Islet precursor cell (in vitro differentiated cells): ENCODE measurements at places on chromosomes 6 and 20.
A peak's percentile ranks its signal among the peaks of the same experiment; 100 is the strongest.

DNA sequence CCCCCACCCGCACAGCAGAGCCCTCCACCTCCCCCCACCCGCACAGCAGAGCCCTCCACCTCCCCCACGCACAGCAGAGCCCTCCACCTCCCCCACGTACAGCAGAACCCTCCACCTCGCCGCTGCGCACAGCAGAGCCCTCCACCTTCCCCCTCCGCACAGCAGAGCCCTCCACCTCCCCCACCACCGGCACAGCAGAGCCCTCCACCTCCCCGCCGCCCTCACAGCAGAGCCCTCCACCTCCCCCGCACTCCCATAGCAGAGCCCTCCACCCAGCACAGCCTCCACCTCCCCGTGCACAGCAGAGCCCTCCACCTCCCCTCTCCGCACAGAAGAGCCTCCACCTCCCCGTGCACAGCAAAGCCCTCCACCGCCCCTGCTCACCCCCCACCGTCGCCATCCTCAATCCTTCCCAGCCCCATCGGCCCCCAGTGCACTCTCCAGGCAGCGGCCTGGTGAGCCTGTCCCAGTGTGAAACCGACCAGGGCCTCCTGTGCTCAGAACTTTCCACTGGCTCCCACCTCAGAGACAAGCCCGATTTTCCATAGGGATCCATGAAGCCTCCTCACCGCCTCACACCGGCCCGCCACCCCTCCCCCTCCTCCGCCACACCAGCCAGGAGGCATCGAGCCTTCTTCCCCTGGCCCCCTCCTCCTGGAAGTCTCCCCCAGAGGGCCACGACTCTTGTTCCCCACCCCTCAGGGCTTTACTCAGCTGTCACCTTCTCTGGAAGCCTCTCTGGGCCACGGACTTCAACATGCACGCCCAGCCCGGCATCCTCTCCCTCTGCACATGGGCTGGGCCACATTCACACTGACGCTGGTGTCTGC lies 347.1 kb downstream of the ZFAND3 start:
- DNase-seq: no peak

- DNase-seq: no peak
These were observed 36.5 kb downstream of the TAB2 start for GRCh38 chr6:149354009-149354408.

GRCh38 chr6:42138630-42139619 lies 3.5 kb downstream of the C6orf132 start:
- no peak for DNase-seq

DNA sequence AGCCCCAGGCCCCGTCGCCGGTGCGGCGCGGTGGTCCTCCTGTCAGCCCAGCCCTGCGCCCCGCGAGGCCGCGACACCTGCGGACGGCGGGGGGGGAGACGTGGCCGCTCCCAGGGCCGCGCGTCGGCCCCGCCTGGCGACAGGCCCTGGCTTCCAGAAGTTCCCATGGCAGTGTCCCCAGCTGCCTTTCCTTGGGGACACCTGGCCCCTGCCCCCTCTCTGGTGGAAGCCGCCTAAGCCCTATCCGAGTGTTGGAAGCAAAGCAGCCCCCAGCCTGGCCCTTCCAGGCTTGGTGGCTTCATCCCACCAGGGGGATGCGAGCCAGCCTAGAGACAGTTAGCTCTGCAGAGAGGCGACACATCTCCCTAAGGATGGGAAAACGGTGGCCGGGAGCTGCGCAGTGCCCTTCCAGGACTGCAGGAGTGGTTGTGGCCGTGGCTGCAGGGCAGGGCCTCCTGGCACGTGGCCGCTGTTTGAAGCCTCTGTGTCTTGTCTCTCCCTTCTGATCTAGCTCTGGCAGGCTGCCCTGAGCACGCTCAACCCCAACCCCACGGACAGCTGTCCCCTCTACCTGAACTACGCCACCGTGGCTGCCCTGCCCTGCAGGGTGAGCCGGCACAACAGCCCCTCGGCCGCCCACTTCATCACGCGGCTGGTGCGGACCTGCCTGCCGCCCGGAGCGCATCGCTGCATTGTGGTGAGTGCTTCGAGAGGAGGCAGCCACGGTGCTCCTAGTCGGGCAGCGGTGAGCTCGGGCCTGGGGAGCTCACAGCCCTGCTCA lies 816 bp downstream of the NPEPL1 start:
- DNase-seq: peak; percentile 60

GRCh38 chr6:71558974-71559373 lies 270.4 kb downstream of the OGFRL1 start:
- DNase-seq: no peak

- no peak for DNase-seq
These were observed 93.1 kb upstream of the PMEPA1 start for GRCh38 chr20:57802765-57803507.

GRCh38 chr6:41781366-41781730 lies 766 bp downstream of the PRICKLE4 start:
- no peak for DNase-seq

GRCh38 chr6:21382821-21383449 lies 210.6 kb upstream of the SOX4 start:
- DNase-seq: peak; percentile 32

DNA sequence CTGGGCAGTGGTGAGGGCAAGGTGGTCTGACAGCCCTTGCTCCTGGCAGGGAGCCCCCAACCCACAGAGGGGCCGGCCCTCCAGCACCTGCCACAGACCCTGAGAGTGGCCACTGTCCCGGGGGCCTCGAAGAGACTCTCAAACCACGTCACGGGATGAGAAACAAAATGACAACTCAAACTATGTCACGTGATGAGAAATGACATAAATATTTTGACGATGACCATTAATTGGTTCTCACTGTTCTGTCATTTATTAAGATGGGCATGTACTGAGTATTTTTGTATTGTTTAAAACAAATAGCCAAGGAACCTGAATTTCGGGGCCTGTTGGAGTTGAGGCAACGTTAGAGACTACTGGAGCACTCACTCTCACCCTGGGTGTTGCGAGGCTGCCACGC lies 135.5 kb downstream of the WDR27 start:
- peak; percentile 14 for DNase-seq

- peak; percentile 96 for DNase-seq
These were observed 62.3 kb downstream of the PAX1 start for GRCh38 chr20:21767739-21768223.

DNA sequence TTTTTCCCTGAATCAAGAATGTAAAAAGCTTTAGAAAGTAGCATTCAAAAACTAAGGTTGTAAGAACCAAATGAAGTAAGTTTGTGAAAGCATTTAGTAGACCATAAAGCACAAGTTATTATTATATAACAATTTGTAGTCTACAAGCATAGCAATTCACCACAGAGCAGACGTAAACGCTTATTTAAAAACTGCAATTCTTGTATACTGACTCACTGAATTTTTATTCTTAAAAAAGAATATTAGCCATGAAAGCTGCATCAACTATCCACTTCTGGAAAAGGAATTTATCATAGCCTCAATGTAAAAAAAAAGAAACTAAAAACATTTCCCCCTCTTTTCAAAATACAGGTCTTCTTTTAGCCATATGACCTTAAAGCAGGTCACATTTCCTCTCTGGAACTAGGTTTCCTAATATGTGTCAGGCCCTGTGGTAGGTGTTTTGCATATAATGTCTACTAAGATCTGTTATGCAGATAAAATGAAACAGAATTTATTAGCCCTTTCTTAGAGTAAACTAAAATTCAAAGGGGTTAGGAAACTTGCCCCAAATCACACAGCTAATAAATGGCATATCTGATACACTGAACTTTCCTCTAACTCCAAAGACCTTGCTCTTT lies 2.1 kb downstream of the MAP3K7 start:
- DNase-seq: no peak

DNA sequence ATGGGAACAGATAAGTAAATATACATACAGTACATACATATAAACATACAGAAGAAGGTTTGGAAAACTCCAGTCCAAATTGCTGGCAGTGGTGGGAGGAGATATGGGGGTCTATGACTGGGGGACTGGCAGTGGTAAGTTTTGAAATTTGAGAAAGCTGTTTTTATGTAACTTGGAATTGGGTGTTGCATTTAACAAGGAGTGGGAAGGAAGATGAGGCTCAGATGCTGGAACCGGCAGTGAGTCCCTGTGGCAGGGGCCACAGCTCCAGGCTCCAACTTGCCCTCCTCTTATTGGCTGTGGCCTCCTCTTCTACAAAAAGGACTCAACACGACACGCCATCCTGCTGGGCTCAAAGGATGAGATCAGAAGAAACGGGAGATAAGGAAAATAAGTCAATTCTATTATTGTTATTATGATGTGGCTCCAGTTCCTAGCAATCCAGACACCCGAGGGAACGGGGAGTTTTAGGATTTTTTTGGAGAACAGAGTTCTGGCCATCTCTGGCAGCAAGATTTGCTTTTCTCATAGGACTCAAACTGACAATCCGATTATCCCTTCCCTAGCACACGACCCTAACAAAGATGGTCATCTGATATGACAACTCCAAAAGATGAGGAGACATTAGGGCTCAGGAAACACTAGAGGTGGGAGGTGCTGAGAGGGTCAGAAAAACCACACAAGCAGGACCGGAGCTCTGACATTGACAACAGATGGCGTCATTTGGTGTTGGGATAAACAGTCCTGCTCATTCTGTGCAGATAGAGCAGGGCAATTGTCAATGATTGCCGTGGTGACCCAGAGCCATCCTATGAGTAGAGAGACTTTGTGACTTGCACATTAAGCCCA lies 6.0 kb upstream of the TGM2 start:
- DNase-seq: peak; percentile 67

DNA sequence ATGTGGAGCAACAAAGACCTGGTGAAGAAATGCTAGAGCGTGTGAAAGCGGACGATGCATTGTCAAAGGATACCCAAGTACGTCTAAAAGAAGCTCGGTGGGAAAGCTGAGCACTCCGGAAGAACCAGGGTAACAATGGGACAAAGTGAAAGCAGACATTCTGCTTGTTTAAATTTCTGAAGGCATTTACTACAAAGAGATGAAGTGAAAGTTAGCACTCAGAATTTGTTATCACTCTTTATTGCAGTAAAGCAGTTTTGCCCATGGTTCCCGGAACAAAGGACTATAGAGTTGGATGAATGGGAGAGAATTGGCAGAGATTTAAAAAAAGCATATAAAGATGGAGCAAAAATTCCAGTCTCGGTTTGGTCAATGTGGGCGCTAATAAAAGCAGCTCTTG lies 12.8 kb upstream of the IRAK1BP1 start:
- DNase-seq: no peak

- DNase-seq: no peak
These were observed 65.7 kb downstream of the PYGB start for GRCh38 chr20:25313593-25313992.

GRCh38 chr20:4633780-4634179 lies 87.9 kb upstream of the PRND start:
- DNase-seq: no peak

GRCh38 chr6:123117145-123117908 lies 121.3 kb downstream of the CLVS2 start:
- no peak for DNase-seq

DNA sequence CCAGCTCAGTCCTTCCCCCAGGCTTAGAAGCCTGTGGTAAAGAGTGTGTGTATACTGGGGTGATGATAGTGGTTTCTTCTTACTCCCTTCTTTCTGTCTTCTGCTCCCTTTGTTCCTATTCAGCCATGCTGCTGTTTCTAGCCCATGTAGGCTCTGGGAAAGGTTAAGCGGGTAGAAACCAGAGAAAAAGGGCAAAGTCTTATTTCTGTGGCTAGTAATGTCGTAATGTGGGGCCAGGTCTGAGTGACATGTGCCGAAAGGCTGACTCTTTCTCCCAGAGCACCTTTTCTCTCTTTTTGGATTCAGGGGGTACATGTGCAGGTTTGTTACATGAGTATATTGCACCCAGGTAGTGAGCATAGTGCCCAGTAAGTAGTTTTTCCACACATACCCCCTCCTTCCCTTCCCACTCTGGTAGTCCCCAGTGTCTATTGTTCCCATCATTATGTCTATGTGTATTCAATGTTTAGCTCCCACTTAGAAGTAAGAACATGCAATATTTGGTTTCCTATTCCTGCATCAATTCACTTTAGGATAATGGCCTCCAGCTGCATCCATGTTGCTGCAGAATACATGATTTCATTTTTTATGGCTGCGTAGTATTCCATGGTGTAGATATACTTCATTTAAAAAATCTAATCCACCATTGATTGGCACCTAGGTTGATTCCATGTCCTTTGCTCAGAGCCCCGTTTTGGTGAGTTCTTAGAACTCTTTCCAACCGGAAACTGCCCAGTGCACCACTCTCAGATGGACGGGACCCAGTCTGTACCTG lies 74.3 kb downstream of the EFHC1 start:
- no peak for DNase-seq

- no peak for DNase-seq
These were observed 72.1 kb downstream of the PERP start for GRCh38 chr6:138035070-138035469.

- DNase-seq: no peak
These were observed 6.4 kb upstream of the LY86 start for GRCh38 chr6:6582131-6582530.

GRCh38 chr20:3084986-3085360 lies 449 bp upstream of the AVP start:
- DNase-seq: no peak

- no peak for DNase-seq
These were observed 154.0 kb downstream of the THBS2 start for GRCh38 chr6:169099411-169100202.

GRCh38 chr6:16832043-16832567 lies 70.8 kb upstream of the ATXN1 start:
- DNase-seq: no peak

GRCh38 chr6:134229520-134229919 lies 88.4 kb downstream of the SGK1 start:
- no peak for DNase-seq

- DNase-seq: no peak
These were observed 63.3 kb upstream of the MAP7 start for GRCh38 chr6:136613477-136613876.

DNA sequence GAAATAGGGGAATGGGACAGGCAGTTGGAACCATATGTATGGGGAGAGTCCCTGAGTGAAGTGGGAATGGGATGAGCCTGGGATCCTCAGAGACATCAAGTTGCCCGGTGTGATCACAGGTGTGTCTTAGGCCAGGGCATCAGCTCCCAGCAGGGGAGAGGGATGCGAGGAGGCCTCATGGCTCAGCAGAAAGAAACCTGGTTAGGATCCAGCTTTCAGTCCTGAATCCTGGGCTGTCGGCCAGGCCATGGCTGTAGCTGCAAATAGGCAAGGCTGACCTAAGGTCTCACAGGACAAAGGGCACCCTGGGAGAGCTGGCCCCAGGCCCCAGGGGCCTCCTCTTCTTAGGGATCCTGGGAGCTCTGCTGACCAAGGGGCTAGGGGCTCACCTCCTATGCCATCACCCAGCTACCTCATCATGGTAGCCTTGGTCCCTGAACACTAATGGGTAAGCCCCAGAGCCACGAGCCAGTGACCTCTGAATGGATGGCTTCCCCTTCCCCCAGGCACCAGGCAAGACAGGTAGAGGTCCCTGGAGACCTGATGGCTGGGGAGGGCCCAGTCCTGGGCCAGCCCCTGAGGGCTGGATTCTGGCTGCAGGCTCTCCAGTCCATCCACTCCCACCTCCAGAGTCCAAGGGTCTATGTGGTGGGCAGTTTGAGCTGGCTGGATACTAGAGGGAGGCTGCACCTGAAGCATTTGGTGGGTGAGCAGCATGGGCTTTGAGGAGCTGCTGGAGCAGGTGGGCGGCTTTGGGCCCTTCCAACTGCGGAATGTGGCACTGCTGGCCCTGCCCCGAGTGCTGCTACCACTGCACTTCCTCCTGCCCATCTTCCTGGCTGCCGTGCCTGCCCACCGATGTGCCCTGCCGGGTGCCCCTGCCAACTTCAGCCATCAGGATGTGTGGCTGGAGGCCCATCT lies at the start of gene SLC22A7:
SLC22A7 (plus strand) TSS at position 617 of the 921 bp plus-strand sequence; CDS start at position 716, 99 bp downstream.
- DNase-seq: peak; percentile 38
